ENCODE measurements at places on chromosomes 11 and 22.
A peak's percentile ranks its signal among the peaks of the same experiment; 100 is the strongest.

DNA sequence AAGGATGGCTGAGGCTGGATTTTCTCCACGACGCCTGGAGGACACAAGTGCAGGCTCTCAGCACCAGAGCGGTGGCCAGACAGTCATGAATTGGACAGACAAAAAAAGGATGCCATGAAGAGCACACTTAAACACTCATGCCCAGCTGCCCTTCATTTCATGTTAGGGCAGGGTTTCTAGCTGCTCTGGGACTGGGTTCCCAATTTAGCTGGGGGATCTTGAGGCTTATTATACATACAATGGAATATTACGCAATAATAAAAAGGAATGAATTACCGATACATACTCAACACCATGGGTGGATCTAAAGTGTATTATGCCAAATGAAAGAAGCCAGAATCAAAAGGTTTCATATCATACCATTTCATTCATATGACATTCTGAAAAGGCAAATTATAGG lies 512.1 kb upstream of the LRRC4C start:
- no peak for DNase-seq

DNA sequence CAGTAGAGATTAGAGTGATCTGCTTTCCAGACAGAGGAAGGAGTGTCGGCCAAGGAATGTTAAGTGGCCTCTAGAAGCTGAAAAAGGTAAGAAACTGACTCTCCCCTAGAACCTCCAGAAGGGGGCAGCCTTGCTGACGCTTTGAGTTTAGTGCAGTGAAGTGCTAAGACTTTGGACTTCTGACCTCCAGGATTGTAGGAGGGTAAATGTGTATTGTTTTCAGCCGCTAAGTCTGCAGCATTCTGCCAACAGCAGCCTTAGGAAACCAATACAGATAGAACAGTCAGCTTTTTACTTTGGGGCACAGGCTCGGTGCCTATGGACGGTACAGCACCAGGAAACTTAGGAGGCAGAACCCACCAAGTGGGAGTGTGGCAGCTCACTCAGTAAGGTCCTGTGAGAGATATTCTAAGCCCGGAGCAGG lies 3.6 kb upstream of the TBC1D22A start:
- no peak for DNase-seq

GRCh38 chr22:38924347-38924952 lies 33.0 kb upstream of the APOBEC3A start:
- no peak for DNase-seq

DNA sequence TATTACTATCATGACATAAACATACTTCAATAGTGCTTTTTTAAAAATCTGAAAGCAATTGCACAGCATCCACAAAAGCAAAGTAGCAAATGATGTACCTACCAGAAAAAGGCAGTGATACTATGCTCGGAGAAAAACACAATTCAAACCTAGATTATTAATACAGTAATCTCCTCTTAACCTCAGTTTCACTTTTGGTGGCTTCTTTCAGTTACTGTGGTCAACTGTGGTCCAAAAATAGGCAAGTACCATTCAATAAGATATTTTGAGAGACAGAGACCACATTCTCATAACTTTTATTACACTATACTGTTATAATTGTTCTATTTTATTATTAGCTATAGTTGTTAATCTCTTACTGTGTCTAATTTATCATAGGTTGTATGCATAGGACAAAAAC lies 20.8 kb downstream of the KCNA4 start:
- no peak for DNase-seq

- no peak for DNase-seq
Observed at GRCh38 chr11:115153135-115153534, 351.1 kb downstream of the CADM1 start.

- DNase-seq, result no peak
Observed at GRCh38 chr11:64585150-64585549, 5.9 kb upstream of the SLC22A12 start.

DNA sequence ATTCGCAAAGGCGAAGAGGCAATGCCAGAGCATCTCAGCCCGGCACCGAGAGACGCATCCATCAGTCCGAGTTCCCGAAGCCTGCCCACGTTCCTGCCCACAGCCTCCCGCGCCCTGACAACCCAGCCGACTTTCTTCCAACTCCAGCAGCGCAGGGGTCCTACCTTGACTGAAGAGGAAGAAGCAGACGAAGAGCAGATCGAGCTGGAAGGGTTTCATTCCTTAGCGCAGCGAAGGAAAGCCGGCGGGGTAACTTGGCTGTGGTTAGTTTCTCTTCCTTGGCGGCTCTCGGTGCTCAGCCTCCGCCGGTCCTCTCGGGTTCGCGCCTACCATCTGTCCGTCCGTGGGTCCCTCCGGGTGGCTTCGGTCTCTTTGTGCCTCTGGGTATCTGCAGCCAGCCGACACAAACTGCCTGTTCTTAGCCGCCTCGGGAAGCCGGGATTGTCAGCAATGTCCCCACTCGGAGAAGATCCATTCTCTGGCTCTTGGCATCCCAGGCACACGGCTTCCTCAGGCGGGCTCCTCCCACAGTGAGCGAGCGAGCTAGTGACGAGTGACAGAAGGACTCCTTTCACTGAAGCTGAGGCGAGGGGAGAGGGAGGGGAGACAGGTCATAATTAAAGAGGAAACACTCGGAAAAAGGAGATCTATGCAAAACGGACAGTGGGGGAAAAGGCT lies at the start of gene KIRREL3:
Gene KIRREL3 (minus strand): TSS at position 480 of the 678 bp plus-strand sequence.
- DNase-seq, result no peak

- peak; percentile 58 for DNase-seq
Observed at GRCh38 chr11:2103668-2104523, 35.3 kb downstream of the IGF2 start.

- DNase-seq, result no peak
Observed at GRCh38 chr11:68362801-68363379, 50.5 kb downstream of the LRP5 start.

DNA sequence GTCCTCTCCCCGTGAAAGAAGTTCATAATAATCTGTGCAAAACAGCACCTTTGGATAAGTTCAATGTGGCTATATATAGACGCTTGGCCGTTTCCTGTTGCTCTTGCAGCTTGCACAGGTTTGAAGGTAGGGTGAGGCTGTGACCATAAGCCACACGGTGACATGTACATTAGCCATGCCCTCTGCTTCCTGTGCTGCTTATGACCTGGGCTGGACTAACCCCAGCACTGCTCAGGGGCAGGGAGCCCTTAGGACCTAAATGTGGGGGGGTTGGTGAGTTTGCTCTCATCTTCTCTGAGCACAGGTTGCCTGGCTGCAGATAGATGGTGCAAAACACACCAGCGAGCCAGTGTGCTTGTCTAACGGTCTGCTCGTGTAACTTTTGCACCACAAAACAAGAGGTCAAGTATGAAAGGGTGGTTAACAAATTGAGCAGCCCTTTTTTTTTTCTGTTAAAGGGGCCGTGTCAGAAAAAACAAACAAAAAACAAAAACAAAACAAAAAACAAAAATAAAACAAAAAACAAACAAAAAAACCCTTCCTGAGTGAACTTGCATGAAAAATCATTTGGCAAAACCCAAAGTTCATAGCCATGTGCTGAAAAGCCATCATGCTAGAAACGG lies 37.3 kb downstream of the FLI1 start:
- DNase-seq, result no peak

- no peak for DNase-seq
Observed at GRCh38 chr11:88292171-88292843, 45.2 kb downstream of the CTSC start.

DNA sequence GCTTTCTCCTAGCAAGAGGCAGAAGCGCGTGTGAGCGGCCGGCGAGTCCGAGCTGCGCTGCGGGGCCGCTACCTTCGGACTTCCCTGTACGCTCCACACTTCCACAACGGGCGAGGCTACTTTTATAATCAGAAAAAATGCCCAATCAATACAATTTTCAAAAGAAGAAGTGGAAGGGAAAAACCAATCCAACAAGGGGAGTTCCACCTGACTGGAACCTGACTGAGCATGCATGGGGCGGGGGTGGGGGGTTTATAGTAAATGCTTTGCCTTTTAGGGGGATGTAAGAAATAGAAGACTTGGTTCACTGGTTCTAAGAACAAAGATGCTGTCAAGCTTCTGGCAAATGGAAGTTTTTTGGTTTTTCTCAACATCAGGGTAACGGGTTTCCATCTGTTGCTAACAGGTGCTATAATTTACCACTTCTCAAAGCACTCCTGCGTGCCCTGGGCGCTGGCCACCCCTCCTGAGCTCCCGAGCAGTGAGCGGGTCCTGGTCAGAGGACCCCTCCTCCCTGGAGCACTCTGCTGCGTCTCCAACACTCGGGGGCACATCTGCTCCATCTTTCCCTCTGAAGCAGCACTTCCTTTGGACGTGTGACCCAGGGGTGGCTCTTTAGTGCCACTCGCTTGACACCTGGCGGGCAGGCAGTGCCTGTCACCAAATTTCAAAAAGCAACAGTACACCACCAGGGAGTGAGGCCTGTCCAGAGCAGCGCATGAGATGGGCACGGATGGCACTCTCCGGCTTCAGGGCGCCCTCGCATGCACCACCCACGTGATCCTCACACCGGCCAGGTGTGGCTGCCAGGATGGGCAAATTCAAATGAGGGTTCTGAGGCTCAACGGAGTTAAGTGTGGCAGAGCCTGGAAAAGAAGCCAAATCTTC lies 21.6 kb upstream of the BID start:
- no peak for DNase-seq

DNA sequence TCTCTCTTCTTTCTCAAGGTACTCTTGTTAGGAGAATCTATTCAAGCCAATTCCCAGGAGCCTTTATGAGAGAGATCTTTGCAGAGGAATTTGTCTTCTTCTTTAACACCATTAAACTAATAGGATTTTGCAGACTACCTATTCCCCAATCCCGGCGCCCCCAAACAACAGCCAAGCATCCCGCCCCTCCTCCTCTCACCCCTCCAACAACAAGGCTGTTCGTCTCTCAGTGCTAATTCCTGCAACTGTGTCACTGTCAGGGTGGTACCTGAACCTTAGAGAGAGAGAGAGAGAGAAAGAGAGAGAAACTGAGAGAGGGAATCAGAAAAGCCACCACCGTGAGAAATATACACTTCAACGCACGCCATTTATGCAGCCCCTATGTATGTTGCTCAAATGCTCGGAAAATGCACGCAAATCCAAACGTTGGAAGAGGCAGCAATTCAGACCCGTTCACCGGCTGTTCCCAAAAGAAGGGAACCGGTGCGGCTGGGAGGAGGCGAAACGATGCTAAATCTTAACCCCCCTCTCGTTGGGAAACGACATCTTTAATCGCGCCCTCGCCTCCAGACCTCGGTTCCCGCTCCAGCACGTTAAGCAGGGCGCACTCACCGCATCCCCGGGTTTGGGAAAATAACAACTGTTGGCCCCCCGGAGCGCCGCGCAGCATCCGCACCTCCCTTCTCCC lies 961 bp downstream of the KCNA4 start:
- peak; percentile 45 for DNase-seq
